Stimulated activated CD8-positive, alpha-beta memory T cell treated with anti-CD3 and anti-CD28 coated beads, Interleukin-4, amount 100 ng/mL, for 48 hours (primary cell): ENCODE measurements at places on chromosomes 5 and 9.

DNA sequence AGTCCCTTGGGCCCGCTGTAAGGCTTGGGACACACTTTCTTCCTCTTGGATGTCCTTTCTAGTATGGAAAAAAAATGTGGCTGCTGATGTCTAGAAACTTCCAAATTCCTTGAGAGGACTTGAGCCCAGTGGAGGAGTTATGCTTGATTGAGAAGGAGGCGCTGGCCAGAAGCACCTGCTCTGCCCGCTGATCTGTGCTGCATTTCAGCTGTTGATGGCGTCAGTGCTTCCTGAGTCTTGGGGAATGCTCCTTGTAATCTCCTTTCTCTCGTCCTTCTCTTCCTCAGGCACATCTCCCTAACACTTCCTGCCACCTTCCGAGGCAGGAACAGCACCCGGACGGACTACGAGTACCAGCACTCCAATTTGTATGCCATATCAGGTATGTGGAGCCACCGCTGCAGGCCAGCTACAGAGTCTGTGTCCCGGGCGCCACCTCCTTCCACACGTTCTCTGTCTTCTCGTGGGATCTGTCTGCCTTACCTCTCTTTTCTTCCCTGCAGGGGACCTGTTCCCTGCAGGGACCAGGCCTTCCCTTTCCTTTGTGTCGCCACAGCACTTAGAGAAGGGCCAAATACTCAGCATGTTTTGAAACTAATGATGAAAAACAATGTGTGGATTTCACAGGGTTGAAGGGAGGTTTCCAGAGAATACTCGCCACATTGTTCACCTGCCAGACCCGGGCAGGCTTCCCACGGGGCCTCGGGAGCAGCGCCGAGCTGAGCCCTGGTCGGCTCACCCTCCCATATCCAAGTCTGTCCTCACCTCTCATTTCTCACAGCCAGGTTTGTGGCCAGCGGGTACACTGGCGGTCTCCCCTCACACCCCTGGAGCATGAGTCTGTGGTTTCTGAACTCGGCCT, 95.2 kb downstream of the MVB12B start:
- peak; percentile 14 for DNase-seq

DNA sequence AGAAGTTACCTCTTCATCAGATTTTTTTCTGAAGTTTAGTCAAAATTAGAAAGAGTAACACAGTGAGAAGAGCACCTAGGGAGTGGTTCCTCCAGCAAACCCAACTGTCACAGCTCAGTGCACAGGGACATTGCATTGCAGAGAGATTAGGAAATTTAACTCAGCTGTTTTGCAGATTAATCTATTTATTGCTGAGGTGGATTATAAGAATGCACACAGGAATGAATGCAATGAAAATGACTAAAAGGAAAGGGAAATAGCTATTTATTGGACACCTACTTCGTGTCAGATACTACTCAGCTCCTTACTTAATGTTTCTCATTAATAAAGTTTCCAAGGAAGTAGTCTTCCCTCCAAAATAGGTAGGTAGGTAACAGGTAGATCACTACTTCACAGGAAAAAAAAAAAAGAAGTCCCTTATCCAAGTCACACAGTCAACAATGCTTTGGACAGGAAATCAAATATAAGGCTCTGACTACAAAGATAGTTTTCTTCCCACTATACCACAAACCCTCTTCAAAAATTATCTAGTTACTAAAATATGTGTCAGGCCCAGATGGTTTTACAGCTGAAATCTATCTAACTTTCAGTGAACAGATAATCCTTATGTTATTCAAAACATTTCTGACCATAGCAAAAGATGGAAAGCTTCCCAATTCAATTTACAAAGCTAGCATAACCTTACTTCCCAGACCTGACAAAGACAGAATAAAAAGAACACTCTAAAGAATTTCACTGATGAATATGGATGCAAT, 442.2 kb upstream of the MPDZ start:
- no peak for DNase-seq

- DNase-seq, result no peak
These were observed 55.2 kb downstream of the PSMB7 start for GRCh38 chr9:124359855-124360678.

- DNase-seq, result no peak
These were observed 81.8 kb upstream of the LMNB1 start for GRCh38 chr5:126695091-126695490.

GRCh38 chr5:33997331-33997983, 10.4 kb downstream of the AMACR start:
- no peak for DNase-seq

GRCh38 chr5:181111010-181111409, 20.0 kb downstream of the OR2V1 start:
- DNase-seq, result no peak

DNA sequence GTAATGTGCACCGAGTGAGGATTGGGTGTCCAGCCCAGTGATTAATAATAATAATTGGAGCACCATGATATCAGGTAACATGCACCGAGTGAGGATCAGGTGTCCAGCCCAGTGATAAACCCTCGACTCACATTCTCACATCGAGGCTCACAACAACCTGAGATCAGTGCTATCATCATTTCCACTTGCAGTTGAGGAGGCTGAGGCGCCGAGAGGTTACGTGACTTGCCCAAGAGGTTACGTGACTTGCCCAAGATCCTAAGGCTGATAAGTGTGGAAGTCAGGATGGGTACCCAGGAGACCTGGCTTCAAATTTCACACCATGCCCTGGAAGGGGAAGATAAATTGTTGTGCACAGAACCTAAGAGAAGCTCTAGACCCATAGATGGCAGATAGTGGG, 189.4 kb downstream of the MED10 start:
- no peak for DNase-seq

GRCh38 chr9:113484258-113484730, 20.8 kb downstream of the RGS3 start:
- no peak for DNase-seq

DNA sequence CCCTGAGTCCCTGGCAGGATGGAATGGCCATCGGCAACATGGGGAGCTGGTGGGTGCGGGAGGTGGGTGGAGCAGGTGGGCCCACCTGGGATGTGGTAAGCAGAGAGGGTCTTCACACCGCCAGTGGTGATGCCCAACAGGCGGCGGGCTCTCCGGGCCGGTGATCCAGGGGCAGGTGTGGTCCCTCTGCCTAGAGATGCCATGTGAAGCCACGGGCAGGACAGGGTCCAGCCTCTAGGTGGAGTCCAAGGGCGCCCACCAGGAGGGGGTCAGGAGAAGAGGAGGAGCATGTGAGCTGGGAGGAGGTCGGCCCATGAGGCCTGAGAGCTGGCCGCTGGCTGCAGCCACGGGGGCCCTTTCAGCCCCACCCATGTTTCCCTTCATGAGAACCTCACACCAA, 221.1 kb downstream of the FANCC start:
- no peak for DNase-seq

GRCh38 chr9:117365438-117365837, 49.4 kb downstream of the ASTN2 start:
- no peak for DNase-seq

- no peak for DNase-seq
These were observed 187.7 kb upstream of the POU5F2 start for GRCh38 chr5:93929131-93929530.

DNA sequence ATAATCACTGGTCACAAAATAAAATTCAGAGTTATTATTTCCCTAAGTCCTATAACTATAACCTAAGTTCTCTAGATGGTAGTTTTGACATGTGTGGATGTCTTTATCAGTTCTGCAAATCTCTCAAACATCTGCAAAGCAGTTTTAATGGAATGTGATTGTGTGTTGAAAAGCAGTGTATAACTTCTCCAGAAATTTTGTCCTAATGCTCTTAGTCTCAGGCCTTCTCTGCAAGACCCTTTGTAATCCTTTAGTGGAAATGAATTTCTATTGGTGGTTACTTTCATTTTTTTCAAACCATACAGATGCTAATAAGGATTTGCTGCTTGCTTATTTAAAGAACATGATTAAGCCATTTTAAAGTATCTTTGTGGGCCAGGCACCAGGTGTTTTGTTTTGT, 75.5 kb upstream of the LHFPL2 start:
- no peak for DNase-seq

- DNase-seq, result no peak
These were observed 11.6 kb upstream of the CMBL start for GRCh38 chr5:10319202-10319851.

- DNase-seq, result no peak
These were observed 84.2 kb downstream of the MUSK start for GRCh38 chr9:110752766-110753165.

GRCh38 chr9:107720501-107720900, 230.9 kb upstream of the KLF4 start:
- DNase-seq, result no peak

DNA sequence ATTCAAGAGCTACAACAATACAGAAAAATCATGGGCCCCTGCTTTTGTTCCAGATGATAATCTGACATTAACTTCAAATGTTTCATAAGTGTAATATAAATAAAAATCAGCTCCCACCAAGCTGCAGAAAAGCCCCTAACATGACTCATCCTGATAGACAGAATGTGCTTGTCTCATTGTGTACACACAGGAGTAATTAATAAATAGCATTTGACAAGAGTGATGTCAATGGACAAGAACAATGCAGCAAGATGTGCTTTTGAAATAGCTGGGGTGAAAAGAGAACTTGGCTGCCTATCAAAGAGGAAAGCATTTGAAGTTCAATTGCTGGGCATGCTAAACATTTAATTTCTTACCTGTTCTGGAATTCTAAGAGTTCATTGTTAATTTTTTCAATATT, 79.2 kb downstream of the DNAH5 start:
- DNase-seq, result no peak

- no peak for DNase-seq
These were observed 9.3 kb downstream of the TMEM245 start for GRCh38 chr9:109110329-109111021.

- DNase-seq, result no peak
These were observed 29.0 kb upstream of the HMCN2 start for GRCh38 chr9:130236436-130236985.

DNA sequence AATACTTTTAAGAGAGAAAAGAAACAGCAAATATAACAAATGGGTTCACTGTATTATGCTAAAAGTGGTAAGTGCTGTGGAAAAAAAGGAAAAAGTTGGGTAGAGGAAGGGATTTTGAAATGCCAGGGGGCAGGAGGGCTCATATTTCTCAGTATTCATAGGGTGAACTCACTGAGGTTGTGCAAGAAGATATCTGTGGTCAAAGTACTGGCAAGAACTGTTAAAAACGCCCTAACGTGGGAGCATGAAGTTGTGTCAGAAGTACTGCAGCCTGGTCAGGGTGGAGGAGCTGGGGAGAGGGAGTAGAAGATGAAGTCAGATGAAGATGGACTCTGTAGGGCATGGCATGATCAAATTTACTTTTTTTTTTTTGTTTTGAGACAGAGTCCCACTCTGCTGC, 31.2 kb upstream of the SLC28A3 start:
- DNase-seq, result no peak

GRCh38 chr5:31887556-31887955, 248.6 kb downstream of the PDZD2 start:
- no peak for DNase-seq

DNA sequence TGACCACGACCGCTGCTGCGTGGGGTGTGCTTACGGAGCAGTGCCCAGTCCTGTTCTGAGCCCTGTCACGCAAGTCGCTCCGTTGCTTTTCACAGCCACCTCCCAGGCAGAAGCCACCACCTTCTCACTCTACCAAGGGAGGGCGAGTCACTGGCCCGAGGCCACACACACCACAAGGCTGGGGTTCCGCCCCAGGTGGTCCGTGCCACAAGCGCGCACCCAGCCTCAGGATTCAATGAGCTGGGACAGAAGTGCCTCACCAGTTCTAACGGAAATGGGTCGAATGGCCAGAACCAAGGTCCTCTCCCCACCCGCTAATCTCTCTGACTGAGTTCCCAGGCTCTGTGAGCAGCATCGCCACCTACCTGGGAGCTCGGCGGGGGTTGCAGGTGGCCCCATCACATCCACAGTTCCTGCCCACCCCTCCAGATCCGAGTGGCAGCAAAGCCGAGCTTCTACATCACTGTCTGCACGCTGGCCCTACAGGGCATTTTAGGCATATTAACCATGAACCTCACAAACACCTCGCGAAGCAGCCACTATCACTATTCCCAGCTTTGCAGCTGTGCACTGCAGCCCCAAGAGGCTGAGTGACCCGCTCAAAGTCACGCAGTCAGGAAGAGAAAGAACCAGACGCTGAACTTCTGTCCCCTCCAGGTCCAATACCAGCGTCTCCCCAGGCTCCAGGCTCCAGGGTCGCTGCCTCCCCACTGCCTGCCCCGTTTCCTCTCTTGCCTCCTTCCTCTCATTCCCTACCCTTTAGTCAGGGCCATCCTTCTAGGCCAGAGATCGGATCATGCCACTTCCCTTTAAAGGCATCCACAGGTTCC, 92.1 kb upstream of the PHYKPL start:
- no peak for DNase-seq

DNA sequence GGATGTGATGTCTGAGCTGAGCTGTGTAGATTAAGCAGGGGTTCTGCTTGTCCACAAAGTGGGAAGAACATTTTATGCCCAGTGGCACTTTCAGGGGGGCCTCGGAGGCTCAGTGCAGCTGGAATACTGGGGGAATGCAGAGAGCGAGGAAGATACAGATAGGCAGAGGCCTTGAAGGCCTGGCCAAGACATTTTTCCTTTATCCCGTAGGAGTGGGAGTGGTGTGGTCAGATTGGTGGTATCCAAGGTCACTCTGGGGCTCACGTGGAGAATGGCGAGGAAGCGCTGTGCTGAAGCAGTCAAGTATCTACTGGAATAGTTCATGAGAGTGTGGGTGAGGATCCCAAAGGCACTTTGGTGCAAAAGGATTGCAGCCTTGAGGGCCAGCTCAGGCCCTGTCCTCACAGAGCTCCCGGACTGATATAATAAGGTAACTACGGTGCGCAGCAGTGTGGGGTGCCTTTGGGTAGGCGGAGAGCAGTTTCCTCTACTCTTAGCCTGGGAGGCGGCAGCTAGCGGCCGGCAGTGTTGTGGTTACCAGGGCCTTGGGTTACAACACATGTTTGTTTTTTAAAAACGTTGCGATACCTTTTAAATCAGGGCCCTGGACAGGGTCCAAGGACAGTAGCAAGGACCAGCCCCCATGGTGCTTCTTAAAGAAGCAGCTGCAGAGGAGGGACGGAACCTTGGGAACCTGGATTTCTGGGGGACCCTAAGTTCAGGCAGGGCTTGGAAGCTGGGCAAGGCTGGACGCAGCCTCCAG, 10.8 kb upstream of the CCDC69 start:
- DNase-seq, result peak; percentile 45

DNA sequence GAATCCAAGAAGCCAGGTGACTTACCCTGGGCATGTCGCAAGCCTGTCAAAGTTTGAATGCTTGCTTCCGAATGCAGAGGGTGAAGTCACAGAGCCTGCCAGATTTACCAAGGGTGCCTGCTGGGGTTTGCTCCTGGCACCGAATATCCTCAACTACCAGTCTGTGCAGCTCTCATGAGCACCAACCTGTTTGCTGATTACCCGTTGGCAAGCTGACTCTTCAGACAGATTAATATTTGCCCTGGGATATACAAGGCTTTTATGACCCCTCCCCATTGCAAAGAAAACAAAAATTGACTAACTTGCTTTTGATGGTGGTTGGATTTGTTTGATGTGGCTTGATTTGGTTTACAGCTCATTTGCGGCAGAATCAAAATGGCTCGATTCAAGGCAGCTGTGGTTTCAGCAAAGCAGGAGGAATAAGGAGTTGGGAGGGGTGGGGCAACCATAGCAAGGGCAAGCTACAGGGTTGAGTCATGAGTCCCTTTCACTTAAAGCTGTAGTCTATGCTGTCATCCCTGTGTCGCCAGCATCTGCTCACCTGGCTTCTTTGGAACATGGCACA, 82.3 kb upstream of the AGXT2 start:
- DNase-seq, result peak; percentile 62

GRCh38 chr5:143142596-143143435, 260.7 kb downstream of the NR3C1 start:
- DNase-seq, result no peak

GRCh38 chr5:154206311-154206710, 15.8 kb downstream of the GALNT10 start:
- DNase-seq, result no peak

- no peak for DNase-seq
These were observed 52.9 kb downstream of the ARHGAP26 start for GRCh38 chr5:142823126-142823525.
